CD8-positive, alpha-beta memory T cell (primary cell): ENCODE measurements at places on chromosomes 1 and 21. TPM values are rescaled to one million over a fixed set of nuclear protein-coding genes. Genes with fewer than 3 reads are reported as not detected.

TDRD10 gene
- total RNA-seq, result not detected

GTF2B gene
- total RNA-seq, result 39.9 TPM

LRRC71 gene
- total RNA-seq, result not detected

SERBP1 gene
- total RNA-seq, result 545 TPM
